ENCODE measurements at places on chromosomes 1 and 21.

GRCh38 chr1:227917081-227917950 is 30.4 kb downstream of the WNT9A start:
- peak; percentile 73 for DNase-seq

DNA sequence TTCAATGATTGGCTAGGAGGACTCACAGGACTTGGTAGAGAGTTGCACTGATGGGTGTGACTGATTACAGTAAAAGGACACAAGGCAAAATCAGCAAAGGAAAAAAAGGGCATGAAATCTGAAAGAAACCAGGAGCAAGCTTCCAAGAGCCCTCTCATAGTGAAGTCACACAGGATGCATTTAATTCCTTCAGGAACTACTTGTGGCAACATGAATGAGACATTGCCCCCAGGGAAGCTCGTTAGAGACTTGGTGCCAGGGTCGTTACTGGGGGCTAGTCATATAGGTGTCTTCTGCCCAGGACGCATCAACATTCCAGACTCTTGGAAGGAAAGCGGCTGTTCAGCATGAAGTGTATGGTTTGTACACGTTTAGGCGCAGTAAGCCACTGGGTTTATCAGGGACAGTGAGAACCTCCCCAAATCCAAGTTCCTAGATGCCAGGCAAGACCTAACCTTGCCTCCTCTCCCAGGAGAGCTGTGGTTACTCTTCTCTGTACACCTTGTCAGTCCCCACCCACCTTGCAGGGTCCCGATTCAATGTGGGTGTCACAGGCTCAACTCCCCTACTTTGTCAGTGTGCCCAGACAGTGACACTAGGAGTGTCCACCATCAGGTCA is 26.0 kb upstream of the C2CD2 start:
- DNase-seq, result no peak

GRCh38 chr1:72845381-72845780 is 563.0 kb upstream of the NEGR1 start:
- DNase-seq, result peak; percentile 29

DNA sequence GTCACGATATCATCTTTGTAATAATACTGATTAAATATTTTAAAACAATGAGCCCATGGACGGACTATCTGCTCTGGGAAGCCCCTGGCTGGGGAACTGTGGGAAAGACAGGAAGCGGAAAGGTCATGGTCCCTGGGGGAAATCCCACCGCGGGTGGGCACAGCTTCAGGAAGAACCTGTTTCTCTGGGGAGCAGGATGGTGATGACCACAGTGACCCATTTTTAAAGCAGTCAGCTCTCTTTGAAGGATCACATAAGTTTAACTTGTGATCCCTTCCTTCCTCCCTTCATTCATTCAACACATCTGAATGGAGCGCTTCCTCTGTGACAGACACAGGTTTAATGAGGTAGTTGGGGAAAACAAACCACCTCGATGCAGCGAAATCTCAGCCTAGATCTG is 73.0 kb downstream of the DHRS3 start:
- DNase-seq, result no peak

DNA sequence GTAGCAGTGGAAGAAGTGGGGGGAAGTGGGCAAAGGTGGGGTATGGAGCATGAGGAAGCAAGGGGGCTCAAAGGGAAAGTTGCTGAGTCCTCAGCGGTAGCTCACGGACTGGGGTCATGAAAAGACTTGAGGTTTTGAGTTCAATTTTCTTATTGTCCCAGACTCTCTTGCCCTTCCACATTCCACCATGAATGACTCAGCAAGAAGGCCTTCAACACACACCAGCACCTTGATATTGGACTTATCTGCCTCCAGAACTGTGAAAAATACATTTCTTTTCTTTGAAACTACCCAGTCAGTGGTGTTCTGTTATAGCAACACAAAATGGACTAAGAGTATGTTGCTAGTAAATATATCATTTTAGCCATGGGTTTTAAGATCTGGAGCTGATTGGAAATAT is 17.3 kb upstream of the RHBDL2 start:
- DNase-seq, result no peak

GRCh38 chr1:115432061-115432460 is 94.0 kb upstream of the NGF start:
- DNase-seq, result no peak

DNA sequence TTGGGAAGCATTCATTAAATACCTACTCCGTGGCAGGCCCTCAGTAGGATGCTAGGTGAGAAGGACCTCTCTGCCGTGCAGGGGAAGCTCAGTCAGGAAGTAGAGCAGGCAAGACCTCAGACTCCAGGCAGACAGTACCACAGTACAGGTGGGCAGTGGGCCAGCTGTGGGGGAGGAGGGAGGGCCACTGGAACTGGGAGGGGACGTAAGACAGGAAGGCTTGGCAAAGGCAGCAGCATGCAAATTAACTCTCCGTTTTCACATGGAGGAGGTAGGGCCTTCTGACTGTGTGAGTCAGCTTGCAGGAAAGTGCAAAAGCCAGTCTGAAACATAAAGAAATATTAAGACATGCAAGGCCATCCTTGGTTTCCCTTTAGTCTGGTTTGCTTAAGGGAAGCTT is 157.7 kb downstream of the TRIM33 start:
- peak; percentile 69 for DNase-seq

GRCh38 chr1:165376041-165376810 is 19.7 kb upstream of the LMX1A start:
- DNase-seq, result peak; percentile 92

GRCh38 chr1:157073944-157074685 is 25.5 kb downstream of the ETV3L start:
- DNase-seq, result peak; percentile 81

- DNase-seq, result no peak
Observed at GRCh38 chr1:206049919-206050600, 2.9 kb upstream of the RHEX start.

DNA sequence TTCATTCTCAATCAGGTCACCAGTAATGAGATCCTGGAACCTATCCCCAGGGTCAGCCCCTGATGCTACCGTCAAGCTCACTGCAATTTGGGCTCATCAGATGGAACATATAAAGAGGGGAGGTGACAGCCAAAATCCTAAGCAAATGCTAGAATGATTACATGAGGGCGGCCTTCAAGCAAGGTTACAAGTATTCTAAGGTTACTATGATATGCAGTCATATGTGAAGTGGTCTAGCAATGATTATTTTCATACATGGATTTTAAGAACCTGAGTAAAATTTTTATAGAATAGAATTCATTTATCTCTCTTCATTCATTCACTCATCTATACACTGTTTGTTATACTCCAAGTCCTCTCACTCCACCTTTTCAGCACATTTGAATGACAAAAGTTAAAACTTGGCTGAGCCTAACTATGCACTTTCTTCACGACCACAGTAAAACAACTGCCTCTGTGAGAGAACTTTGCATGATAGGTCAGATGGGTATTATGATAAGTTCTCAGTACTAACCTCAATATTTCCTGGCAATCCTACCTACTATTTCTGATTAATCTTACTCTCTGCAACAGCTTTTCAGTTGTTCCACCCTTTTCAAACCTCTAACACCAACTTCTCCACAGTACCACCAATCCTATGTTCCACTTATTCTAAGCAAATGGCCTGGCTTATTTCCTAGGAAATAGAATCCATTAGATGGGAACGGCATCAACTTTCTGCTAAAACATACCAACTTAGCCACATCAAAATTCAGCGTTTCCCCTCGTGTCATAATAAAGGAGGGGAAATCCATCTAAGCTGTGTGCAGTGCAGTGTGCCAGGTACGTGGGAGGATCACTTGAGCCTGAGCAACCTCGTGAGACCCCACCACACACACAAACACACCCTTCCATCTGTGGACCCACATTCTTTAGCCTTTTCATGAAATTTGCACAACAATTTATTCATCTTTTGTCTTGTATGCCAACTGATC is 32.0 kb downstream of the LHX9 start:
- DNase-seq, result no peak

GRCh38 chr1:200154069-200154767 is 126.7 kb downstream of the NR5A2 start:
- DNase-seq, result no peak

DNA sequence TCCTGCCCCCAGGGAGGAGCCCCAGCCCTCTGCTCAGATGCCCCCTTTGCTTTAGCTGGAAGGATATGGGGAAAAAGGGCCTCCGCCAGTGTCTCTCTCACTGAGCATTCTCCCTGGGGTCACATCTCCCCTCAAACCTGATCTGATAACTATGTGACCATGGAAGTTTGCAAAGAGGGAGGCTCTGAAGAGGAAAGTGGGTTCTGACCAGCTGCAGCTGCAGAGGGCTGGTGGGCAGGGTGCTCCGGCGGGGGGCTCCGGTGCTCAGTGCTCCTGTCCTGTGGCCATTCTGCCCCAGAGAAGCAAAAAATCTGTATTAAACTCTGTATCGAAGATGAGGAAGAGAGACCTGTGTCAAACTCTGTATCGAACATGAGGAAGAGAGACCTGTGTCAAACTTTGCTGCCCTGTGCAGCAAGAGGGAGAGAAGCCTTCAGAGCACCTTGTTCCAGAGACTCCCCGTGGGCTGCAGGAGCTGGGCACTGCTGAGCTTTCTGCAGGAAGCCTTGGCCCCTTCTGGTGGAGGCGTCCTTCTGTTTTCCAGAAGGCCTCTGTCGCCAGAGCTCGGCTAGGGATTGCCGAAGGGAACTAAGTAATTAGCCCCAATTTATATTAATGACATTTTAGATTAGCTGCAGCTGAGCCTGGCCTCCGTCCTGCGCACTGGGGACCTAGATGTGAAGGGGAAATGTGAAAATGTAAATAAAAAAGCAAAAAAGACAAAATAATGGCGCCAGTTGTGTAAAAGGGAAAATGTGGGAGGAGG is 186.2 kb upstream of the C1orf174 start:
- DNase-seq, result no peak

DNA sequence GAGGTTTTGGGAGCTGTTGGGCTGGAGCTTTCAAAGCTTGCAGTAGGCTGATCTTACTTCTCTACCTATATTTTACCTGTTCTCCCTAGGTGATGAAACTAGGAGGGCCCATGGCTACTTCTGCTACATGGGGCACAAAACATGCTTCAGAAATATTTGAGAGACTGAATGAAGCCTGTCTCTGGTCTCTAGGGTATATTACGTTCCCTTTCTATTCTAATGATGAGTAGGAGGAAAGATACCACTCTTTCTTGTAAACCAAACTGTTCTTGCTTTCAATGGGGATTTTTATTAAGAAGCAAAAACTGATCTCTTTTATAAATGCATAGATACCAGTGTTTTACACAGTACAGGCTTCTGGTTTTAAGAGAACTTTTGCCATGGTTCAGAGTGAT is 103.1 kb downstream of the GALNT2 start:
- DNase-seq, result no peak

GRCh38 chr1:116716391-116716790 is 37.8 kb upstream of the CD2 start:
- no peak for DNase-seq

DNA sequence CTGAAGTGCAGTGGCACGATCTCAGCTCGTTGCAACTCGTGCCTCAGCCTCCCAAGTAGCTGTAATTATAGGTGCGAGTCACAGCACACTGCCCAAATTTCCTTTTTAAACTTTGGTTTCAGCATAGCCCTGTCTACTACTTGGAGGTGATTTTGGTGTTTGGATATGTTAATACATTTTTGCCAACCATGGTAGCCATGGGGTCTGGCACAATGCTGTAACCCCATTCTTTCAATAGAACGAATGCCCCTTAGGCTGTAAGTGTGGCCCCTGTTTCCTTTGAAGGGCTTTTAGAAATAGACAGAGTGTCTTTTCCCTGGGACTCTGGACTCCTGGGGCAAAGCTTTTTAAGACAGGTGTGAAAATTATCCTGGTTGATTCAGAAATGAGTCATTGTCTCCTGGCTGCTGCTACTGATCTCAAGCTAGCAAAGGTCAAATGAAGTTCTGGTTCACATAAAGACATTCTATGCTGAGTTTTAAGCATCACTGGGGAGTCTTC is 141.1 kb upstream of the RUNX1 start:
- no peak for DNase-seq

DNA sequence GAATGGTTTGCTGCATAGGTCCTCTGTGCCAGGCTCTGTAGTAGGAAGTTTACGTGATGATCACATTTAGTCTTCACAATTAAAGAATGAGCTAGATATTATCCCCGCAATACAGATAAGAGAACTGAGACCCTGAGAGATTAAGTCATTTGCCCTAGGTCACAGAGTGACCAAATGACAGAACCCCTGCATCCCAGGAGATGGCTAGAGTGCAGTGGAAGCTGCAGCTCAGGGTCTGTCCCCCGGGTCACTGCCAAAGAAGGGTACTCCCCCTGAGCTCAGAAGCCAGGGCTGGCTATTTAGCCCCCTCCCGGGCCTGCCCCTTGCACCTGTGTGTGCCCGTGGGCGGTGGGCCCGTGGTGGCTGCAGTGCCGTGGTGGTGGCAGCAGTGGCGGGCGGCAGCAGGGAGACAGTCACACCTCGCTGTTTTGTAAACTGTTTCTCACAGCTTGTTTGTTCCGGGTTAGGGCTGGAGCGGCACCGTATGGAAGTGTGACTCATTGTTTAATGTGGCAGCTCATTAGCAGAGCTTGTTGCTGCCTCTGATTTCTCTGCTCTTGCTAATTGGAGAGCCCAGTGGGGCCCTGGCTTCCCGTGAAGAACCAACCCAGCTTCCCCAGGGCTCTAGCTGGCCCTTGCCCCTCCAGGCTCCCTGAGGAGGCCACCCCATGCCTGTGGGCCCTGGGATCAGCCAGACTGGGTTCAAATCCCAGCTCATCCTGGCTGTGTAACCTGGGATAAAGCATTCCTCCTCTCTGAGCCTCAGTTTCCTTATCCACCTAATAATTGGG is 19.3 kb upstream of the FOXO6 start:
- DNase-seq, result peak; percentile 40

GRCh38 chr21:15992171-15992570 is 262.4 kb downstream of the USP25 start:
- DNase-seq, result no peak

GRCh38 chr21:45906859-45907258 is 74.7 kb upstream of the COL6A1 start:
- DNase-seq, result no peak

DNA sequence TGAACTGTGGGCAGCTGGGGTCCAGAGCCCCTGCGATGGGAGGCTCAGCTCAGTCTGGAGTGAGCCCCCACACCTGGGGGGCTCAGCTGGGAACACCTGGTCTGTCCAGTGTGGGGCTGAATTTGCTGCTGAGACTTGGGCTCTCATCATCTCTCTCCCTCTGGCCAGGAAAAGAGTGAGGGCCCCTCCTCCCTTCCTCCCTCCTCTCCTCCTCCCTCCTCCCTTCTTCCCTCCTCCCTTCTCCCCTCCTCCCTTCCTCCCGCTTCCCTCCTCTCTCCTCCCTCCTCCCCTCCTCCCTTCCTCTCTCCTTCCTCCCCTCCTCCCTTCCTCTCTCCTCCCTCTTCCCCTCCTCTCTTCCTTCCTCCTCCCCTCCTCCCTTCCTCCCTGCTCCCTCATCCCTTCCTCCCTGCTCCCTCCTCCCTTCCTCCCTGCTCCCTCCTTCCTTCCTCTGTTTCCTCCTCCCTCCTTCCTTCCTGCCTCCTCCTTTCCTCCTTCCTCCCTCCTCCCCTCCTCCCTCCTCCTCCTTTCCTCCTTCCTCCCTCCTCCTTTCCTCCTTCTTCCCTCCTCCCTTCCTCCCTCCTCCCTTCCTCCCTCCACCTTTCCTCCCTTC is 23.5 kb upstream of the PEX10 start:
- DNase-seq, result no peak

- no peak for DNase-seq
Observed at GRCh38 chr1:30693822-30694221, 29.6 kb downstream of the MATN1 start.
